ENCODE measurements at places on chromosomes 12 and 14. TPM values are rescaled to one million over a fixed set of nuclear protein-coding genes. Genes with fewer than 3 reads are reported as not detected.

GRCh38 chr14:75134644-75135043 is 7.8 kb upstream of the NEK9 start:
- DNase-seq, result no peak

- DNase-seq, result no peak
Observed at GRCh38 chr14:54229136-54229535, 167.7 kb upstream of the CDKN3 start.

FAM90A1 gene
- 5.3 TPM for polyA plus RNA-seq

KRT7 gene
- 1.2 TPM for polyA plus RNA-seq

DNA sequence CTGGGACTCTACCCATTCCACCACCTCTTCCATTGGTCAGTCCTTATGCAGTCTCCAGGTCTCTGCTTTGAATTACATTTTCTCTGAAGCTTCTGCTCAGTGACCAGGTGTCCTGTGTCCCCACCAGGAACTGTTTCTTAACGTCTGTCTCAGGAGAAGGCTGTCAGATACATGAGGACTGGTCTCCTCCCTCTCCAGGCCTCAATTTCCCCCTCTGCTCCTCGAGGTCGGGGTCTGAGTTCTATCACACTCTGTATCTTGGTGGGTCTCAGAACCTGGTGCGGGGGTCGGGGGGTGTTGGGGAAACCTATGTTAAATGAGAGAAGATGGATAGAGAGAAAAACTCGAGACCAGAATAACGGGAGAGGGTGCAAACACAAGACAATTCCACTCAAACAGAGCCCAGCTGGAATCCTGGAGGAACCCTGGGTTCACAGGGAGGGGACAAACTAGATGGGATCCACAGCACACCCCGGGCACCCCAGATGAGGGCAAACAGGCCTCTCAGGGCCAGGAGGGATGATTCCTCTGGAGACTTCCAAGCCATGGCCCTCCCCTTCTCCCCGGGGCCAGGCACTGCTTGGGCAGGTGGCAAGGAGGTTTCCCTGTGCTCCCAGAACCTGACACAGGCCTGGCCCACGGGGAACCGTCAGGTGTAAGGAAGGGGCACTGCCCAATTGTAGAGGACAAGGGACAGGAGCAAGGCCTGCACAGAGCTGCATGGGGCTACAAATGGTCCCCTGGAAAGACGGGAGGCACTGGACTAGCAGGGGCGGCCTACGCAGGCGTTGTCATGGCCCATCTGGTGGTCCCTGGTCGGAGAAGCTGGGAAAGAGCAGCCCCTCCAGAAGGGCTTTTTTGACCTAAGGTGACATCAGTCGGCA is 313.2 kb upstream of the DIO3 start:
- no peak for DNase-seq

- DNase-seq, result peak; percentile 11
Observed at GRCh38 chr12:76866151-76866567, 12.7 kb downstream of the CSRP2 start.

DCD gene
- not detected for polyA plus RNA-seq

- no peak for DNase-seq
Observed at GRCh38 chr14:74853581-74853980, 22.4 kb downstream of the PROX2 start.

DNA sequence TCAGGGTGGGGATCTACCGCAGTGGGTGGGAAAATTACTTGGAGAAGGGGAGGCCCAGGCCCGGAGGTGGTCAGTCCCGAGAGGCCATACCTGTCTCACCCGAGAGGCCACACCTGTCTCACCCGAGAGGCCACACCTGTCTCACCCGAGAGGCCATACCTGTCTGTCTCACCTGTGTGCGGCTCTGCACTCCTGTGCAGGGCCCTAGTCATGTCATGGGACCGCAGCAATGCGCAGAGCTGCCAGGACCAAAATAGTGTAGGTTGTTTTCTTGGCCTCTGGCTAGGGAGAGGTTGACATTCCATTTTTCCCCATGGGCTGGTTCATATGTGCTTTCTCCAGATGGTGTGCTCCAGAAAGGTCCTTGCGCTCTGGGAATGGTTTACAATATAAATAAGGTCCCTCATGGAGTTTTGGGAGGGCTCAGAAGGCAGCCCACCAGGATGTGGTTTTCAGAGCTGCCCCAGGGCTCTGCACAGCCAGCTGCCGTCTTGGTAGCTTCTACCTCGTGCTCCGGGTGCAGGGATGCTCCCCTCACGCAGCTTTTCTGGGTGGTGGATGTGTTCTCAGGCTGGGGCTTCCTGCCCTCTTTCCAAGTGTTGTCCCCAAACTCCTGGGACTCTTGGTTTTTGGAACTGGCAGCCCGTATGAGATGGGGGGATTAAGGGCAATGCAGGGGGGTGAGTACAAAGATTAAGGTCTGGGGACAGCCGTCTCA is 58.2 kb downstream of the CACNA1C start:
- DNase-seq, result no peak

- DNase-seq, result no peak
Observed at GRCh38 chr14:90428676-90429075, 31.8 kb downstream of the CALM1 start.

SYNDIG1L gene
- polyA plus RNA-seq, result 17.7 TPM

- DNase-seq, result no peak
Observed at GRCh38 chr12:92717202-92717601, 14.4 kb downstream of the PLEKHG7 start.

GRCh38 chr12:46219132-46219876 is 49.5 kb downstream of the SLC38A1 start:
- DNase-seq, result no peak

GRCh38 chr12:51846911-51847642 is 1.4 kb downstream of the FIGNL2 start:
- DNase-seq, result peak; percentile 79

DNA sequence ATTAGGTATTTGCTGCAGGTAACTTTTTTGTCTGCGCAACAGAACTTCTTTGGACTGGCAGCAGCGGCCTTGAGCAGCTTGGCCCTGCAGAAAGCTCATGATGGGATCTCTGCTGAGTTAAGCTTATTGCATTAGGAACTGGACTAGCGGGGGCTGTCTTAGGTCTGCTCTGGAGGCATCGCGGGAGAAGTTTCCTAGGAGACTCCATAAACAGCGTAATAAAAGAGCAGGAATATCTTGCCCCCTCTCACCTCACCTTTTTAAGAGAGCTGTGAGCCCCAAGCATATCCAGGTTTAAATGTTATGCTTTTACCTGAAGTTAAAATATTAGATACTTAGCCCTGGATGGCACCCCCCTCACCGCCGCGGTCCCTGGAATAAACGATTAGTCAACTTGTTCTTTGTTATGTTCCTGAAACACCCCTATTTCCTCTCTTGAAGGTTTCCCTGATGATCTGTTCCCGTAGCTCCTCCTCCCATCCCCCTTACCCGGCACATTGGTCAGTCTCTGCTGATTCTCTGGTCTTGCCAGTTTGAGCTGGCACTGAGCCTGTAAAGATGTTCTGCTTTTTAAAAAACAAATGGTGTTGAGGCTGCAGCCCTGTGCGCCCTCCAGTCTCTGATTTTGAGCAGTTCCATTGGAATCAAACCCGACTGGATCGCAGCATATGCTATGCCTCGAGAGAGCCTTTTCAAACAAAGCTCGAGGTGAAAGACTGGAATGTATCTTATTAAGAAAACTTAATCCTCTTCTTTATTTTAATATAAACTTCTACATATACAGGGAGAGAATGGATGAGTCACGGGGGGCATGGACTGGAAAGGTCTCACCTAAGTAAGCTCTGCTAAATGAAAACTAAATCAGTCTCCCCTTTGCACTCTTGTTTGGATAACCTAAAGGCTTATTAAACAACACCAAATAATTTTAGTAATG is 1.9 kb downstream of the MLXIP start:
- DNase-seq, result peak; percentile 64

PTCSC3 gene
- not detected for polyA plus RNA-seq

DNA sequence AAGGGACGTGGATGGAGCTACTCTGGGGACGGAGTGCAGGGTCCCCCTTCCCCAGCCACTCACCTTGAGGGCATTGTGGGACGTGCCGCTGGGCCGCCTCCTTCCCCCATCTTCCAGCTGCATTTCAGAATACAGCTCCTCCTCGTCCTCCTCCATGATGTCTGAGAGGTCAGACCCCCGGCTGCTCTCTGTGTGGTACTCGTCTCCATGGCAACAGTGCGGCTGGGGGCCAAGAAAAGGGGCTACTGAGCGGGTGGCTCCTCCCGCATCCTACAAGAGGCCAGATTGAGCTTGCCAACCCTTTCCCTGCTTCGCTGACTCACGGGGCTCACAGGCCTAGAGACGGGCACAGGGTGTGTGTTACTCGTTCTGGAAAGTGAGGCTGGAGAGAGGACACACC is 90.4 kb downstream of the PIWIL1 start:
- no peak for DNase-seq

- DNase-seq, result no peak
Observed at GRCh38 chr14:104172880-104173279, 34.5 kb downstream of the KIF26A start.

All from spinal cord (tissue), 10 donors.